ENCODE measurements at places on chromosomes 6 and 20. TPM values are rescaled to one million over a fixed set of nuclear protein-coding genes. Genes with fewer than 3 reads are reported as not detected.

GRCh38 chr20:7226156-7226555 is 458.7 kb downstream of the BMP2 start:
- no peak for DNase-seq

- peak; percentile 30 for DNase-seq
Measured at GRCh38 chr6:169654598-169655391, 47.0 kb downstream of the WDR27 start.

- no peak for DNase-seq
Measured at GRCh38 chr6:86476311-86476710, 461.0 kb upstream of the HTR1E start.

JARID2 gene
- total RNA-seq: 36.3 TPM

- no peak for DNase-seq
Measured at GRCh38 chr20:17571153-17571527, 1.3 kb downstream of the DSTN start.

GRCh38 chr20:34437330-34437986 is 74.4 kb downstream of the ITCH start:
- DNase-seq: no peak

DNA sequence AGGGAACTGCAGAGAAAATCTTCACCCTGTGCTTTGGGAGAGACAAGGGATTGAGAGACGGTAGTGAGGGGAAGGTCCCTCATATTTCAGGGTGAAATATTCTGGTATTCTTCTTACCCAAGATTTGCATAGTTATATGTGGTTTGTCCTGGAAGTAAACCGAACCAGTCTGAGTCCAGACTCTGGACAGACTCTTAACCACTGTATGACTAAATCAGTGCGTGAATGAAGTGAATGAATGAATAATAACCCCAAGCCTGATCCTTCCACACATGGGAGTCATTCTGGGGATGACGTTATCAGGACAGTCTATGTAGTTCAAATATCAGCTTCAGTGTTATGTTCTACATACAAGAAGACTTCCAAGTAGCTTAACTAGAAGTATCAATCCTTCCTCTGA is 690.7 kb downstream of the KIF16B start:
- DNase-seq: no peak

Data from activated naive CD4-positive, alpha-beta T cell treated with anti-CD3 and anti-CD28 coated beads, Interleukin-2, amount 50 U/mL, for 72 hours (primary cell).